ENCODE measurements at places on chromosomes 3 and 15.

DNA sequence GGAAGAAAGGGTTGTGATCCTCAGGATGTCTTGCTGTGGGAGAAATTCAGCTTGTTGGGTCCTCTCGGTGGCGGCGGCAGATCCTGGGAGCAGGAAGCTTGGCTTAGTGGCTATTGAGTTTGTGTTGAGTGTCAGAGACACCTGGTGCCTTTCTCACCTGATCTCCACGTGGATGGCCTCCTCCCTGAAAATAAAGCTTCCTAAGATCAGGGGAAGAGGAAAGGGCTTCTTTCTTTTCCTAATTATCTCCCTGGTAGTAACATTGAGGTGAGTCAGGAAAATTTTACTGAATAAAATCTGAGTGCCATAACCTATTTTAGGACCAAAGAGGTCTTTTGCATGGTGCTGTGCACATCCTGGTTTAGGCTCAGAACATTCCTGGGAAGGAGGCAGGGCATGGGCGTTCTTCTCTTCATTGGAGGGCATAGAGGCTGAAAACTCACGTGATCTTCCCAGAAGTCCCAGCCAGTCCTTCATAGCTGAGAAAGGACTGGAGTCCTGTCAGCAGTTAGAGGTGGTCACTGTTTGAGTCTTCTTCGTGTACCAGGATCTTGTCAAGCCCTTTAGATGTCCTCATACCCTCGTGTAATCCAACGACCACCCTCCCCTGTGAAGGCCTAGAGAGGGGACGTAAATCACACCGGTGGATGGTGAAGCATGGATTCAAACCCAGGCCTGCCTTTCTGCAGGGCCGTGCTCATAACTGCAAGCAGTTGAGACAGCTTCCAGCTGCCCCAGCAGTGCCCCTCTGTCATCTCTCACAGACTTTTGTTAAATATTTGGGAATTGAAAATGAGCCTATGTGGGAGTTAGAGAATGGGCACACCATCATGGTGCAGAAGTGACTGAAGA is 1.1 kb downstream of the CMTM8 start:
- DNase-seq: no peak

- no peak for DNase-seq
These were observed 6.9 kb upstream of the NME9 start for GRCh38 chr3:138336454-138336999.

DNA sequence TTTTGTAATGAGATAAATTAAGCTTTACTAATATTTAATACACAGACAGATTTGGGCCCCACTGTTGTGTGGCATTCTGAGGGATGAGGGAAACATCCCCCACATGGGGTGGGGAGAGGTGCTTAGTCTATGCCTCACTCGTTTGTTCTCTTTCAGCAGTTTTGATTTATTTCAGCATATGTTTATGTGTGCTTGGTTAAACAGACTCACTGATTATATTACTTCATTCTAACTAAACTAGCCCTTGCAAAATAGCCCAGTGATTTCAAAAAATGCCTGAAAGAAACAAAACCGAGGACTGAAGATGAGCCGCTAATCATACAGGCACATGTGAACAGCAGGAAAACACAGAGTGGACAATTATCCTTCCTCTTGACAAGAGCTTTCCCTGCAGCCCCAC is 27.2 kb downstream of the TNFAIP8L3 start:
- no peak for DNase-seq

- DNase-seq: no peak
These were observed 36.7 kb upstream of the SLC6A11 start for GRCh38 chr3:10779293-10779805.

DNA sequence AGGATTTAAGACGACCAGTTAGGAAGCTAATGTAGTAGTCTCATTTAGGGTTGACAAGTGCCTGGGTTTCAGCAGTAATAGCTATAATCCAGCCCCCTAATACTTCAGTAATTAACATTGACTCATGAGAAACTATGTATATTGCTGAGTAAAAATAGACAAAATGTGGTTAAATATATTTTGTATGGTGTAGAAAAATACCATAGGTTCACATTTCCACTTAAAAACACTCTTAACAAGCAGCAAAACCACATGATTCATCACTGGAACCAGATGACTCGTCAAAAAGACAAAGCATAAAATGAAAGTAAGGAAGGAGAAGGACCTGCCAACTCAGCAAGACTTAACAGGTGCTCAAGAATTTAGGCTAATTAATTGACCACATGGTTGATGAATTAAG is 288.9 kb downstream of the EFHB start:
- DNase-seq: no peak

DNA sequence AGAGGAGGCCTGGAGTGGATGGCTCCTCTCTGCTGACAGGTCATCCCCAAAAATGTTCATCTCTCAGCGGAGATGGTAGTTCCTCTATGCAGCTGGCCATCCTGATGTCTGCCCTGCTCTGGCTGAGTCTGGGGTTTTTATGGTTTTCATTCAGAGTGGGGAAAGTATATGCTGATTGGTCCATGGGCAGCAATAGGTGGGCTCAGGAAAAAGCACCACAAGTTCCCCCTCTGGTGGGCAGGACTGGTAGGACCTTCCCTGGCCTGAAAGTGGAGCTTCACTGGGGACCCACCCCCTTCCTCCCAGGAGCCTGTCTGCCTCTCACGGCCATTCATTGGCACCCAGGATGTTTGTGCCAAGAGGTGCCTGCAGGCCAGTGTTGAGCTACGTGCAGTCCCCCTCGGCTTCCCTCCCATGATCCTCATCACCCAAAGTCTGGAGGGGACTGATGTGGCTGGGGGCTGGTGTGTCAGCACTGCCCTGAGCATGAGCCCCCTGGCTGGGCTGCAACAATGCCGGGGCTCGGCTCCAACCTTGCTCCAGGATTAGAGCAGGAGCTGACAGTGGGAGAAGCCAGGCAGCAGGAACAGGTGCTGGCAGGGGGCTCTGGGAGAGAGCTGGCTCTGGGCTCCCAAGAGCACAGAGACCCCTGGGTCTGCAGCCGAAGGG is 13.1 kb upstream of the BLOC1S6 start:
- DNase-seq: no peak

DNA sequence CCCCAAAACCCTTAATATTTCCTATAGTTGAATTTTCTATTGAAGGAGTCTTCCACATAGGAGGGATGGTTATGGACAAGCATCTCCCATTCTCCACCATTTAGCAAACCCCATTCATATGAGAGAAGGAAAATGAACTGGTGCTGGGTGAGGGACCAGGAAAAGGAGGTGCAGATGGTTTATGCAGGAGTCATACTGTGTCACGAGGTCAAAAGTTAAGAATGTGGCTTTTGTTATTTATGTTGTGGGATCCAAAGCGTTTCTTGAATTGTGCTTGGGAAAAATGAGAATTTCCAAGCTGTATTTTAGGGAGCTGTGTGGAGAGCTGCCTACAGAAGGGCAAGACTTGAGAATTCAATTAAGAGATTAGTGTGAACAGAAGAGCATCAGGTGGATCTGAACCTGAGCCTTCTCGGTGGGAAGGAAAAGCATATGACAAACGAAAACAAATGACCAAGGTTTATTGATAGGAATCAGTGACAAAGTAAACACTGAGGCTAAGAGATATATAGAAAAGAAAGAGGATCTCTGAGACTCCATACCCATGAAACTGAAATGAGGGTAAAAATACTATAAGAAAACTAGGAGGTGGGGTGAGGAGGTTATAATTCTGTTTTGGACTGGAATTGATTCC is 473.3 kb upstream of the NR2F2 start:
- DNase-seq: no peak

- no peak for DNase-seq
These were observed 43.1 kb downstream of the LRCH3 start for GRCh38 chr3:197833930-197834715.
